ENCODE measurements at places on chromosomes 13 and 19.

- DNase-seq: no peak
These were observed 574 bp downstream of the ZNF227 start for GRCh38 chr19:44212866-44213346.

GRCh38 chr13:110284779-110285484 lies 22.0 kb downstream of the COL4A1 start:
- no peak for DNase-seq

- DNase-seq: no peak
These were observed 96.3 kb upstream of the SPRY2 start for GRCh38 chr13:80437231-80437630.

DNA sequence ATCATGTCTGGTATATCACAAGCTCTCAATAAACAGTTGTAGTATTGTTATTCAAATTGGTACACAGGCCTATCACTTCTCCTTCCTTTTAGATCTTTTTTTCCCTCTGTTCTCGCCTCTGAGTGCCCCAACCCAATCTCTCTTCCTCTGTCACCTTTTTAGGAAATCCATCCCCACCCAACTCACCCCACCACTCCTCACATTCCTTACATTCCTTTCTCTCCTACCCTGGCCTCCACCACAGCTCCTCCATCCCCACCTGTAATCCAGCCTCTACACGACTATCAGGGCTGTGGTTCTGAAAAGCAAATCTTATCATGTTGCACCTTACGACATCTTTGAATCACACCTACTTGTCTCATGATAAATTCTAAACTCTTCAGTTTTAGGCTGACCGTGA lies 545.4 kb upstream of the GPC6 start:
- DNase-seq: no peak

DNA sequence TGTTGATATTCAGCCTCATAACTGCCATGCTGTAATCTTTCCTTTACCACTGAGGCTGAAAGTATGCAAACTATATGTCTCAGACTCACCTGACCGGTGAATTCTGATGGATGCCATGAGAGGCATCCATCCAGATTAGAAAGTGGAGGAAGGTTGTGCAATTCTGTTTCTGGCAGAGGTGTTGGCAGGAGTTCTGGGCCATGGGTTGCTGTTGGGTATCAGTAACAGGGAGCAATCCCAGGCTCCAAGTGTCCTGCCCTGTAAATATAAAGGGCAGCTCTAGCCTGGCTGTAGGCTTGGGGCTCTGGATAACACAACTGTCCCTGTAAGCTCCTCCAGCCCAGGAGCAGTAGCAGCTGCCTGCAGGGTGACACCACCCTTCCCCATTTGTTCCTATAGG lies 77.4 kb upstream of the ABCC4 start:
- no peak for DNase-seq

GRCh38 chr19:17385878-17386611 lies 8.0 kb downstream of the CCDC194 start:
- peak; percentile 49 for DNase-seq

GRCh38 chr13:49597043-49597641 lies 11.8 kb upstream of the RCBTB1 start:
- no peak for DNase-seq

GRCh38 chr13:49342454-49342853 lies 94.7 kb downstream of the CDADC1 start:
- no peak for DNase-seq

DNA sequence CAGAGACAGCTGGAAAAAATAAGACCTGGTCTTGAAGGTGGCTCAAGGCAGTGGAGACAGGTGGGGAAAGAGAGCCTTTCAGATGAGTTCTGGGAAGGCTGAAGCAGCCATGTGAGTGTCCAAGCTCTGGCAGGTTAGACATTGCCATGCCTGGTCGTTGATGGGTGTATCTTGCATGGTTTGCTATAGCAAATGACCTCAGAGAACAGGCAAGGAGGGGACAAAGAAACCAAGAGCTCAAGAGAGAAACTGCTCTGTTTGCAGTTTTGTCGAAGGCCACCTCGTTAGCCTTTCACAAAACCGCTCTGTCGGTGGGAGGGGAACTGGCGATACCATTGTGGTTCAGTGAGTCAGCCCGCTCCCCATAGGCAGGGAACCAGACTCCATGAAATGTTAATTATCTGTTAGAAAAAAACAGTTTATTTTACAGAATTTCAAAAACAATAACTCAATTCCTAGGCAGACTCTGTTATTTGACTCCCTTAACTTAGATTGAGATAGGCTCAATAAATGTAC lies 82.8 kb upstream of the ARGLU1 start:
- DNase-seq: no peak

DNA sequence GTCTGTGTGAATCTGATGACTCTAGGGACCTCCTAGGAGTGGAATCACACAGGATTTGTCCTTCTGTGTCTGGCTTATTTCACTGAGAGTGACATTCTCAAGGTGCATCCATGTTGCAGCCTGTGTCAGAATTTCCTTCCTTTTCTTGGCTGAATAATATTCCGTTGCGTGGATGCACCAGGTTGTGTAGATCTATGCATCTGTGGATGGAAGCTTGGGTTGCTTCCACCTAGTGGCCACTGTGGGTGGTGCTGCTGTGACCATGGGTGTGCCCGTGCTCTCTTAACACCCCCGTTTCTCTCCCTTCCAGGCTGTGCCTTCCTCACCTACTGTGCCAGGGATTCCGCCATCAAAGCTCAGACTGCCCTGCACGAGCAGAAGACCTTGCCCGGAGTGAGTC lies 26.2 kb downstream of the CELF5 start:
- DNase-seq: peak; percentile 36

- no peak for DNase-seq
These were observed at the start of gene NMRK2 for GRCh38 chr19:3932931-3933810. Gene NMRK2, plus strand, starts transcription at chr19:3933069. Its CDS starts 603 bp downstream, at chr19:3933672.

DNA sequence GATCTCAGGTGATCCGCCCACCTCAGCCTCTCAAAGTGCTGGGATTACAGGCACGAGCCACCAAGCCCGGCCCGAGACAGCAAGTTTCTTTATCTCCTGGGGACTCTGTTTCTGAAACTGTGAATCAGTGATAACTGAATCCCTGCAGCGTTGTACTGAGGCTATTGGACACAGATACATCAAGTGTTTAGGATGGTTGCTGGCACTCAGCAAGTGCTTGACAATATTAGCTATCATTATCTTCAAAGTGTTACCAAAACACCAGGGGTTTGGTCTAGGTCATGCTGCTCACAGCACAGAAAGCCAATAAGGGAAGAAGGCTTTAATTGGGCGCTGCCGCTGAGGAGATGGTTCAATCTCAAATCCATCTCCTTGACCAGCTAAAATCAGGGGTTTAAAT lies 20.5 kb upstream of the PNMA8C start:
- DNase-seq: no peak

- no peak for DNase-seq
These were observed 23.5 kb downstream of the CEACAM16 start for GRCh38 chr19:44722131-44723121.

GRCh38 chr13:105518086-105518485 lies 1017.4 kb downstream of the EFNB2 start:
- no peak for DNase-seq

GRCh38 chr19:3958836-3959765 lies 11.8 kb downstream of the DAPK3 start:
- no peak for DNase-seq

DNA sequence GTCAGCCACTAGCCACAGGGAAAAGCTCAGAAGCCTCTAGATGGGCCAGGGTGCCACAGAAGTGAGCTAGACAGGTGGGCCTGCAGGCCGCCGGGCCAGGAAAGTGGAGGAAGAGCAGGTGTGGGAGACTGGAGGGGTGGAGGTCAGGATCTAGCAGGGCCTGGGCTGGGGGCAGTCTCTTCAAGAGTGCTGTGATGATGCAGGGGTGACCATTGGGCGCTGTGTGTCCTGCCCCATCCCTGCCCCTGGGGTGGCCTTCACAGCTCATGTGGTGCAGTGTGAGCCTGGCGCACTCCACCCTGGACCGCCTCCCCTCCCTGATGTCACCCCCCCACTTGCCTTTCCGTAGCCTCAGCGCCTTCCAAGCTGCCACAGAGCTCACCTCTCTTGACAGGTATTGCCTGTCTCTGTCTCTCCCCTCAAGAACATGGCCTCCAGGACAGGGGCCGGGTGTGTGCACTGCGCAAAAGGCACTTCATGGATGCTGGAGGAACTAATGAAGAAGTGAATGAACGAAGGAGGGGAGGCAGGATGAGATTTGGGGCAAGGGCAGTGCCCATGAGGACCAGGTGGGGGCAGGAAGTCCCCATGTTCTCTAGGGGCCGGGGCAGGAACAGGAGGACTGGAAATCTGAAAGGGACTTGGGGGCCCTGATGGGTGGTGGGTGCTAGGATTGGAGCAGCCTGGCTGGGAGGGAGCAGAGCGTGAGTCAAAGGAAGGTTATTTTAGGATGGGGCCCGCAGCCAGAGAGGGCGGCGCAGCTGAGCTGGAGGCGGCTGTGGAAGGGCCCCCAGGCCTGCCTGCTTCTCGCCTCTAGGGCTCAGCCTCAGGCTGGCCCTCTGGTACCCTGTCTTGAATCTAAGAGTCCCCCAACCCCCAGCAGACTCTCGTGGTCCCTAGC lies 6.6 kb downstream of the SSBP4 start:
- DNase-seq: no peak

DNA sequence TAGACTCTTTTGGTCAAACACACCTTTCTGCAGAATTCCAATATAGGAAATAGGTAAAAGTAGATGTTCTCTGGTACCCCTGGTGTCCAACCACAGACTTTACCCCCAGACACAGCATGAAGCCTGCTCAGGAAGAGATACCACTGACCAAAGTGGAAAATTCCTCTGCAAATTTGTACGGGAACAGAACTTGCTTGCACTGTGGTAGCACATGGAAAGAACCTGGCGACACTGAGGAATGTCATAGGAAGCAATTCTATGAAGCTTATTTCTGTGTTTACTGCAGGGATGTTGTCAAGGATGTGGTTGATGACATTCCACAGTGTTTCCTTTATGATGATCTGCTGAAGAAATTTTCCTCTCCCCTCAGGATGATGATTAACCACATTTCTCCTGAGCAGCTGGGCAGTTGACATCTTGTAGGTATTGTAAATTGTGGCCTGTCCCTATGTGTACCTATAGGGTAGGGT lies 48.9 kb upstream of the TNFSF11 start:
- no peak for DNase-seq
